Spleen (tissue), 13 donors: ENCODE measurements at places on chromosomes 1 and 21. TPM values are rescaled to one million over a fixed set of nuclear protein-coding genes. Genes with fewer than 3 reads are reported as not detected.

DNA sequence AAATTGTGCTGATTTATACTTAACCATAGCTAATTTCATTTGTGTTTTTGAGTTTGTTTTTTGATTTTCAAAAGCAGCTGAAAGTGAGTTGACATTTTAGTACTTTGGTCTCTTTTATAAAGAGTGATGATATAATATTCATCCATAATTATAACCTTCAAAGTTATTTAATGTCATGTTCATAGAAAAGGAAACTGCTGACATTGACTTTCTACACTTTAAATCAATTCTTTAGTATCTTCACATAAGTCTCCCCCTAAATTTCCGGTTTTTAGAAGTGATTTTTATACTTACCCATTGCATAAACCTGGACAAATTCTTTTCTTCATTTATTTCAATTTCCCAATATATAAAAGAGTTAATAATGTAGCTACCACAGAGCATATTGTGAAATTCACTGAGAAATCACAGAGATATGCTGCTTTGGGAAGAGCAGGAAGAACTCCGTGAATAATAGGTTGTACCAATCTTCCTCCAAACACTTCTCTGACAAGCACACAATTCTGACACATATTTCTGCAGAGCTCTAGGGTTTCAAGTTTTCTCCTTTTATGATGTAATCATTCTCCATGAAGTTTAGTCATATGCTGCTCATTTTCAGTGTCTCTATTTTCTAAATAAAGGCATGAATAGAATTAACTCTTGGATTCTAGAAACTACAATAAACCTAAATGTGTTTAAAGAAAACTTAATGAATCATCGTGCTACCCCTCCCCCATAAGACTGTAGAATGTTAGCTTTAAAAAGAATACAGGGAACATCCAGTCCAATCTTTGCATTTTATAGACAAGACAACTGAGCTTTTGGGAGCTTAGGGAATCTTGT lies 25.6 kb upstream of the CDC42BPA start:
- no peak overlapping the region for H3K4me3 ChIP-seq
- H3K27me3 ChIP-seq = no peaks in the 10 kb centered on the region
- DNase-seq = no peak
- no peak overlapping the region for H3K27ac ChIP-seq
- H3K36me3 ChIP-seq = no peaks in the 10 kb centered on the region

GRCh38 chr1:32240140-32240951 lies 6.7 kb upstream of the FAM167B start:
- peak overlapping the region; percentile 67 for H3K27ac ChIP-seq
- peak overlapping the region; percentile 70 for H3K4me3 ChIP-seq
- H3K4me1 ChIP-seq = peaks cover 31% of the 10 kb centered on the region
- peak; percentile 88 for DNase-seq
- H3K36me3 ChIP-seq = no peaks in the 10 kb centered on the region
- H3K27me3 ChIP-seq = no peaks in the 10 kb centered on the region

Gene CFHR4
- not detected for polyA plus RNA-seq

GRCh38 chr1:222095606-222096475 lies 354.0 kb upstream of the DUSP10 start:
- no peak for DNase-seq
- no peaks in the 10 kb centered on the region for H3K36me3 ChIP-seq
- H3K4me1 ChIP-seq = no peaks in the 10 kb centered on the region
- H3K27ac ChIP-seq = no peak overlapping the region

DNA sequence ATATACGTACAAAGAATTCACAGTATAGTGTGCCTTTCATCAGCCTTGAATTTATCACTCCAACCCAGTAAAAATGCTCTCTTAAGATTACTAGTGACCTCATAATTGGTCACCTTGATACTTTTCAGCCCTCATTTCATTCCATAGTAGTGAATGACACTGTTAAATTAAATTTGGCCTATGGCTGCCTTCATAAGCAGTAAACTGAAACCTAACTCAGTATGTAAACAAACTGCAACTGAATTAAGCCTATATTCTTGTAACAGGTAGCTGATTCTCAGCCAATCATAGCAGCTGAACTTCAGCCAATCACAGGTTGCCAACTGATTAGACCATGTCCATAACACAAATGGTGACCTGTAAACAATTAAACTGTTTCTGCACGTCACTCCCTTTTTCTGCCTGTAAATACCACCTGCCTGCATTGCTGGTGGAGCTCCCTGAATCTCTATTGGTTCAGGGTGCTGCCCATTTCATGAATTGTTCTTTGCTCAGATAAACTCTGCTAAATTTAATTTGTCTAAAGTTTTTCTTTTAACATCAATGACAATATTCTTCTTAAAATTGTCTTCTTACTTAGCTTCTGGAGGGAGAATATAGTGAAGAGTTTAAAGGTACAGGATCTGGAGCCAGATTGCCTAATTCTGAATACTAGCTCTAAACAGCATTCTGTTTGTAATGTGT lies 24.0 kb upstream of the CAMSAP2 start:
- H3K27ac ChIP-seq = no peak overlapping the region
- no peaks in the 10 kb centered on the region for H3K36me3 ChIP-seq
- H3K4me3 ChIP-seq = no peak overlapping the region
- no peaks in the 10 kb centered on the region for H3K27me3 ChIP-seq
